Vagina (tissue), 2 donors: ENCODE measurements at places on chromosomes 7 and 10.

DNA sequence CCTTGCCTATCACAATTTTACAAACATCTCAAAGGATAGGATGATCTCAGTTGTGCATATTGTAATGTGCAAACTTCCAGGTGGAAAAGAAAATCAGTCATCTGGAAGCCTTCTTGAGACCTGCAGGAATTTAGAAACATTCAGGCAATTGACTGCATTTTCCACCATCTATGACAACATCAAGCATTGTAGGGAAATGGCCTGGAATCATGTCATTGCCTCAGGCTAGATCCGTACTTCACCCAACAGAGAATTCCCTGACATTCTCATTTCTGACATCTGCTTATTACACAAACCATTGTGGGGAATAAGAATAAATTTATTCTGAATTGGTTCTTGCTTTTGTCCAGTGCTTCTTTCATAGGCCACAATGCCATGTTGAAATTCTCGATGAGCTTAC is 124.9 kb upstream of the NPVF start:
- DNase-seq, result no peak

GRCh38 chr7:7944619-7945282 is 23.8 kb upstream of the GLCCI1 start:
- no peak for DNase-seq

DNA sequence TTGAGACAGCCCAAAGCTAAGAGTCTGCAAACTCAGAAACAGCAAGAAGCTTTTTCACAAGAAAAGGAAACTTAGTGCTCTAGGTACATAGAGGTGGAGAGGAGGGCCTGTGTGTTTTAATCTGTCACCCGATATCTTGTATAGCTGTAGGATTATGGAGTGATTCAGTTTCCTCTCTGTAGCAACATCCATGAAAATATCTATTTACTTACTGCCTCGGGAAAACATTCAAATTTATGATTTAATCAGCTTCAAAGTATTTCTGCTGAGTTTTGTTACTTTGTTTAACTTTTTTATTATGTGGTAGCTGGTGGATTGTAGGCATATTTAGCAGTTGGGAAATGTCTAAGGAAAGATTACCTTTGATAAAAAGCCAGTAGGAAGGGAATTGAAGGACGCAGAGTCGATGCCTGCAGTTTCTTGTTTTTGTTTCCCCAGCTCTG is 292.0 kb downstream of the CCDC3 start:
- DNase-seq, result no peak

DNA sequence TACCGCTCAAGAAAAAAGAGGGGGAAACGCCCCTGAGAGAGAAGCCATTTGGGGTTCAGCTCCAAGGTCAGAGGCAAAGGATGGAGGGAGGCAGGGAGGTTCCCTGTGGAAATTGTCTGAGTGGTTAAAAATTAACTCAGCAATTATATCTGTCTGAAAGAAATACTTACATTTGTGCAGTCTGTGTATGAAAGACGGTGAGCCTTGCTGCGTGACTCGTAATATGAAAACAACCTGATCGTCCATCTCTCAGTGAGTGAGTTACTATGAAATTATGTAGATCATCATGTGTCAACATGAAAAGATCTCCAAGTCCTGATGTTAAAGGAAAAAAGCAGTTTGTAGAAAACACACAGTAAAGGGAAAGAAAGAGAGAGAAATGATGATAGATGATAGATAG is 67.2 kb upstream of the FAM204A start:
- DNase-seq, result no peak

- DNase-seq, result no peak
Observed at GRCh38 chr10:61580608-61581007, 82.1 kb upstream of the CABCOCO1 start.

DNA sequence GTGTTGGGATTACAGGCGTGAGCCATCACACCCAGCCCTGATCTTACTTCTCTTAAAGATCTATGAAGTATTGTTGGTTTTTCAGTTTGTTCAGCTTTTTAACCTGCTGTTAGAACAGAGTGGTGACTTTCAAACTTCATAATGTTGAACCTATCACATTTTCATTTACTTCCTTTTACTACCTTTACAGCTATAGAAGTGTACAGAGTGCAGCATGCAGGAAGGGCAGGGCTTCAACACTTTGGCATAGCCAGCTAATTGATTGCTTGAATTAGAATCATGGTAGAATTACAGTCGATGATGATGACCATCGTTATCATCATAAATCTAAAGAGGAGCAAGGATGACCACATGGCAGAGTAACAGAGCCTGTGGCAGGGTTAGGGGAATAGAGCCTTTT is 55.5 kb downstream of the AOAH start:
- no peak for DNase-seq
